PC-3 (cell line): ENCODE measurements at places on chromosomes 1 and 21. TPM values are rescaled to one million over a fixed set of nuclear protein-coding genes. Genes with fewer than 3 reads are reported as not detected.

- H3K36me3 ChIP-seq, result no peaks in the 10 kb centered on the region
- peaks cover 26% of the 10 kb centered on the region for H3K4me1 ChIP-seq
- no peak overlapping the region for H3K4me3 ChIP-seq
- no peak for DNase-seq
- no peak overlapping the region for H3K27ac ChIP-seq
Observed at GRCh38 chr1:86699186-86699585, 5.2 kb upstream of the SH3GLB1 start.

DNA sequence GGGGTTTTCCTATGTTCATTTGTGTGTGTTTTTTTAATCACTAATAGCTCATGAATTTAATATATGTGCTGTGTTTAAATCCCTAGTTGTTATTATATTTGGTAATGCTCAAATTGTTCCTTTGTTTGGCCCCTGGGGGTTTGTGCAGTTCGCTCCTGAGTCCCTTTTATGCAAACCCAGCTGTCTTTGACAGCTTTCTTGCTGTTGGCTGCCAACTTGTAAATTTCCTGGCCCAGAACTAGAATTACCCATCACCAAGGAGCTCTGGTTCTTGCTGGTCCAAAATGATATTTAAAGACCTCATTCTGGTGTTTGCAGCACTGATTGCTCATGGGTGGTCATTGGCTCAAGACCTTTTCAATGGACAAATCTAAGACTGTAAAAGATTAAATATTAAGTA lies 39.6 kb upstream of the PGBD5 start:
- H3K4me1 ChIP-seq, result no peaks in the 10 kb centered on the region
- peaks cover 48% of the 10 kb centered on the region for H3K27me3 ChIP-seq
- H3K36me3 ChIP-seq, result no peaks in the 10 kb centered on the region
- DNase-seq, result no peak
- H3K4me3 ChIP-seq, result no peak overlapping the region

DNA sequence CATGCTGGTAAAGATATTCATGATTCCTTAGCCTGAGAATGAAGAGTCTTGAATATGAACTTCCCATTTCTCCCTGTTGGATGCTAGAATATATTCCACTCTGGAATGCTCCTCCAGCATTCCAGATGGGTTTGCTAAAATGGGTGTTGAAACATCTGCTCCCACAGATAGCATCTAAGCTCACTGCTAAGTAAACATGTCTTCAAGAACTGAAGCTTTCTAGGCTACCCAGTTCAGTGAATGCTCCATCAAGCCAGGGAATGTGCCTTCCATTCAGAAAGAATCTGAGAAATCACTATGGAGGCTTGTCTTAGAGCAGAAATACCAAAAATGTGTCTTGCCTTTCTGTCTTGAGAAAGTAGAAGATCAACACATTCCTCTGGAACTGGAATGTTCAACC lies 81.1 kb downstream of the TNFSF18 start:
- H3K27ac ChIP-seq, result peak overlapping the region; percentile 52
- DNase-seq, result peak; percentile 75
- H3K36me3 ChIP-seq, result no peaks in the 10 kb centered on the region
- no peak overlapping the region for H3K4me3 ChIP-seq
- no peaks in the 10 kb centered on the region for H3K27me3 ChIP-seq

DNA sequence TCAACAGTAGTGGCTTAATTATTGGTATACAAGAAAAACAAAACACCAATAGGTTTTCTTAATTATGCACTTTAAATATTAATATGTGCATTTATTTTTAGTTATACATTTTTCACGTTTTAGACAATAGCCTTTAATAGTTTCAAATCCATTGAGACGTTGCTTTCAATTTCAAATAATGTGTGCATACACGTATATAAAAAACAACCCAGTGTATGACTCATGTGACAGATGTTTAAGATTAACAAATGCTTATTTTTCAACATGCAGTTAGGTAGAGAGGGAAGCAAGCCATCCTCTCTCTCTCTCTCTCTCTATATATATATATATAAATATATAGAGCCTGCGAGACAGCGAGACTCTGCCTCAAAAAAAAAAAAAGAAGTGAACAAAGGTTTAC lies 24.3 kb downstream of the EYA3 start:
- peak overlapping the region; percentile 32; the same call in 1 of the 2 replicates for H3K27ac ChIP-seq
- peaks cover 48% of the 10 kb centered on the region for H3K4me1 ChIP-seq
- peaks cover 5% of the 10 kb centered on the region; the same call in 1 of the 2 replicates for H3K36me3 ChIP-seq
- peak overlapping the region; percentile 49 for H3K4me3 ChIP-seq
- DNase-seq, result peak; percentile 67

DNA sequence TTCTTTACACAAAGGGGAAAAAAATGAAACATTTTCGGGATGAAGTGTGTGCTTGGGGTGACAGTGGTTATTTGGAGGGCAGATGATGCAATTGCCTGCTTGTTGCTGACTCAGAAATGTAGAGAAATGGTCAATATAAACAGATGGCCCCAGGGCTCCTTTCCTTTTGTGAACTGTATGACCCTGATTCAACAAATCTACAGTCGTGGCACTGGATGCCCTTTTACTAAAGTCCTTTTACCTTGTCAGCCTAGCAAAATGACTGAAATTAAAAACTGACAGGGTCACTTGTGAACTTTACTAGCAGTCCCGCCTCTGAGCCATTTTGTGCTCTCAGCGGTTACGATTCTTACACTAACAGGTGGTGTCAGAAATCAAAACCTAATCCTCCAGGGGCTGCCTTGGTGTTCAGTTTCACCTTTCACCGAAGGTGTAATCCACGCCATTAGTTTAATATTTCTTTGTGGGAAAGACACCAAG lies 49.8 kb downstream of the GREM2 start:
- H3K4me3 ChIP-seq, result no peak overlapping the region
- no peak for DNase-seq
- H3K4me1 ChIP-seq, result no peaks in the 10 kb centered on the region
- peaks cover 16% of the 10 kb centered on the region for H3K27me3 ChIP-seq

DNA sequence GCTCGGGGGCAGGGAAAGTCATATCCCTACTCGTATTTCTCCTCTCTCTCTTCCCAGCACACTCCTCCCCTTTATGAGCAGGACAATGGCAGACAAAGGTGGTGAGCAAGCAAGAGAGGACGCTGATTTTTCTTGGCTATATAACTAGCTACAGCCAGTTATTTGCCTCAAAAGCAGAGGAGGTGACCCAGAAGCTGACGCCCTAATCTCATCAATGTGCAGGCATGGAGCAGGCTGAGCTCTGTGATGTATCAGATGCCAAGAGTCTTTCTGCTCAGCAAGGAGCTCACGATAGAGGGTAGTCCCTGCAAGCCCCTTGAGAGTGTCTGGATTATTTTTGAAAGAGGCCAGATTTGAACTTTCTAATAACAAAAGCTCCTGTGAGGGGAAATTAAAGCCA lies 75.5 kb downstream of the ASTN1 start:
- peak; percentile 28 for DNase-seq
- peaks cover 38% of the 10 kb centered on the region for H3K4me1 ChIP-seq
- no peaks in the 10 kb centered on the region for H3K27me3 ChIP-seq
- peak overlapping the region; percentile 36 for H3K27ac ChIP-seq

- no peaks in the 10 kb centered on the region for H3K36me3 ChIP-seq
- peak overlapping the region; percentile 62 for H3K27ac ChIP-seq
- peaks cover 26% of the 10 kb centered on the region for H3K4me1 ChIP-seq
- peak; percentile 88 for DNase-seq
- peak overlapping the region; percentile 26 for H3K4me3 ChIP-seq
Observed at GRCh38 chr21:36613059-36613458, 85.9 kb upstream of the SIM2 start.

- H3K36me3 ChIP-seq, result no peaks in the 10 kb centered on the region
- no peaks in the 10 kb centered on the region for H3K4me1 ChIP-seq
- no peak overlapping the region for H3K4me3 ChIP-seq
- H3K27me3 ChIP-seq, result no peaks in the 10 kb centered on the region
- H3K27ac ChIP-seq, result no peak overlapping the region
Observed at GRCh38 chr21:40404396-40404800, 442.6 kb downstream of the DSCAM start.

- no peak overlapping the region for H3K27ac ChIP-seq
- no peaks in the 10 kb centered on the region for H3K27me3 ChIP-seq
- peaks cover 20% of the 10 kb centered on the region for H3K4me1 ChIP-seq
- peak; percentile 64 for DNase-seq
- H3K36me3 ChIP-seq, result peaks cover 45% of the 10 kb centered on the region
Observed at GRCh38 chr1:156599811-156600210, 1.5 kb downstream of the GPATCH4 start.

DNA sequence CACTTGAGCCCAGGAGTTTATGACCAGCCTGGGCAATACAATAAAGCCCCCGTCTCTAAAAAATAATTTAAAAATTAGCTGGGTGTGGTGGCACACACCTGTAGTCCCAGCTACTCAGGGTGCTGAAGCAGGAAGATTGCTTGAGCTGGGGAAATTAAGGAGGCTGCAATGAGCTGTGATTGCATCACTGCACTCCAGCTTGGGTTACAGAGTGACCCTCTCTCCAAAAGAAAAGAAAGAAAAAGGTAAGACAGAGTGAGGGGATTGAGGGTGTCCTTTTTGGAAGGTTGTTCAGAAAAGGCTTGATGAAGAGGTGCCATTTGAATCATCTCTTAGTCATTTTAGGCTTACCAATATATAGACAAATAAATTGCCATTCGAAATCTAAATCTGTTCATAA lies 4.0 kb upstream of the SRRM1 start:
- H3K27me3 ChIP-seq, result no peaks in the 10 kb centered on the region
- no peaks in the 10 kb centered on the region for H3K36me3 ChIP-seq
- no peak overlapping the region for H3K4me3 ChIP-seq
- H3K4me1 ChIP-seq, result peaks cover 17% of the 10 kb centered on the region

GRCh38 chr1:100628631-100629081 lies 90.7 kb downstream of the GPR88 start:
- peak overlapping the region; percentile 90 for H3K27ac ChIP-seq
- no peaks in the 10 kb centered on the region for H3K36me3 ChIP-seq
- DNase-seq, result no peak

GRCh38 chr1:101227837-101228236 lies 9.0 kb upstream of the S1PR1 start:
- no peaks in the 10 kb centered on the region for H3K4me1 ChIP-seq
- H3K27me3 ChIP-seq, result no peaks in the 10 kb centered on the region
- H3K27ac ChIP-seq, result no peak overlapping the region
- H3K4me3 ChIP-seq, result no peak overlapping the region

GRCh38 chr1:53187401-53187800 lies 9.2 kb upstream of the CPT2 start:
- H3K27ac ChIP-seq, result no peak overlapping the region
- H3K27me3 ChIP-seq, result no peaks in the 10 kb centered on the region

DNA sequence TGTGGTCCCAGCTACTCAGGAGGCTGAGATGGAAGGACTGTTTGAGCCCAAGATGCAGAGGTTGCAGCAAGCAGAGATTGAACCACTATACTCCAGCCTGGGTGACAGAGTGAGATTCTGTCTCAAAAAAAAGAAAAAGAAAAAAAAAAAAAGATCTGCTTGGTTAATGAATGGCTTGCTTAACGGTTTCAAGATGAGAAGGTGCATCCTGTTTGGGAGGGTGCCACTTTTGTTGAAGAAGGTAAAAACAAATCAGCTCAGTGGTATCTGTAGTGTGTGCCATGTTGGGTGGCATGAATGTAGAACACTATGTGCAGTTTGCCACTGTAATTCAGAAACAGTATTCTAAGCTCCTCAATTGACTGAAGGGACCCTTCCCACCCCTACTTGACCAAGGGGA lies 94.9 kb upstream of the ETV3 start:
- H3K36me3 ChIP-seq, result no peaks in the 10 kb centered on the region
- H3K4me1 ChIP-seq, result no peaks in the 10 kb centered on the region
- H3K27ac ChIP-seq, result no peak overlapping the region
- DNase-seq, result no peak

DNA sequence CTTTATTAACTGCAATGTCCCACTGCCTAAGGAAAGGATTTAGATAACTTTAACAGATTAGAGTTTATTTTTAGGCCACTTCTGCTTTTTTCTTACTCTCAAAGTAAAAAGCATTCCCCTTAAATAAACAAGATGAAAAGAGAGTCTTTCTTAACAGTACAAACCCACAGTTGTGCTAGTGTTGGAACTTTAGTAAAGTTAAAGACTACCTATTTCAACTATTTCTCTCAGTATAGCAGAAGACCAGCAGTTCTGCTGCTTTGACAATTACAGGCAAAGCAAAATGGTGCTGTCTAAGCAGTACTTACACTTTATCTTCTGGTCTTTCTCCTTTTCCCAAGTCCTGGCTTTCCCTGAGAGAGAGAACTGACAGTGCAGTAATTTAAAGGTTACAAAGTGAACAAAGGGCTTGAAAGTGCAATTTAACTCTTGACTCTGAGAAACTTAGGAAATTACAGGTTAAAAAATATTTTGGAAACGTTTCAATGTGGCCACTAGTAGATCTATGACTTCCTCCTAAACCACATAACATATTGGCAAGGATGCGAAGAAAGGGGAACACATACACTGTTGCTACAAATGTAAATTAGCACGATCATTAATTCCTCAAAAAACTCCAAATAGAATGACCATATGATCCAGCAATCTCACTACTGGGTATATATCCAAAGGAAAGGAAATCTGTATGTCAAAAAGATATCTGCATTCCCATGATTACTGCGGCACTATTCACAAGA lies 135.4 kb upstream of the POGK start:
- H3K4me3 ChIP-seq, result no peak overlapping the region
- no peak overlapping the region for H3K27ac ChIP-seq
- H3K4me1 ChIP-seq, result no peaks in the 10 kb centered on the region
- DNase-seq, result no peak

DNA sequence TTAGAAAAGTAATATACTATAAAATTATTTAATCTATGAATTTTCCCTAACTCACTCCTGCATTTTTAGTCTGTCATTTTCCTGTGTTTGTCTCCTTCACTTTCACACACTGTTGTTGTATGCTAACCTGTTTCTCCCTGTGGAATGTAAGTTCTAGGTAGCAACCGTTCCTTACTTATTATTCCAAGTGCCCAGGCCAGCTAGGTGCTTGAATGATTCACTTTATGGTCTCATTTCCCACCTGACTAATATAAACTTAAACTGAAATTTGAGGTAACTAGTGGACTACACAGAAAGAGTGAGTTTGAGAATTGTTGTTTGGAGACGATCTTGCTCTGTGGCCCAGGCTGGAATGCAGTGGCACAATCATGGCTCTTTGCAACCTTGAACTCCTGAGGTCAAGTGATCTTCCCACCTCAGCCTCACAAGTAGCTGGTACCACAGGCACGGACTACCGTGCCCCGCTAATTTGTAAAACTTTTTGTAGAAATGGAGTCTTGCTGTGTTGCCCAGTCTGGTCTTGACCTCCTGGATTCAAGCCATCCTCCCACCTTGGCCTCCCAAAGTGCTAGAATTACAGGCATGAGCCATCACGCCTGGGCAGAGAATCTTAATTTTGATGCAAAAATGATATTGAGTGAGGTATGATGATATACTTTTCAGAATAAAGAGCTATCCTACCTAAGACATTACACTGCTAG lies 1.9 kb downstream of the ZYG11B start:
- peaks cover 17% of the 10 kb centered on the region for H3K4me1 ChIP-seq
- no peak overlapping the region for H3K27ac ChIP-seq
- peak; percentile 52 for DNase-seq
- H3K27me3 ChIP-seq, result no peaks in the 10 kb centered on the region
- peak overlapping the region; percentile 90 for H3K4me3 ChIP-seq
- H3K36me3 ChIP-seq, result no peaks in the 10 kb centered on the region

The KRTAP19-3 gene
- not detected in 2 replicates for total RNA-seq

The OR2L2 gene
- total RNA-seq, result 0.06 TPM in 1 of 2 replicates, not detected in the other

The NUP210L gene
- total RNA-seq, result 0.04 TPM in 1 of 2 replicates, not detected in the other

The LDLRAP1 gene
- 26.5 and 31.6 TPM in 2 replicates for total RNA-seq

The ANXA9 gene
- 0.18 and 0.75 TPM in 2 replicates for total RNA-seq

The MROH7 gene
- not detected in 2 replicates for total RNA-seq

The CGN gene
- 13.3 and 20.1 TPM in 2 replicates for total RNA-seq
